Right cardiac atrium (tissue), 5 donors: ENCODE measurements at places on chromosomes 12 and 14.

DNA sequence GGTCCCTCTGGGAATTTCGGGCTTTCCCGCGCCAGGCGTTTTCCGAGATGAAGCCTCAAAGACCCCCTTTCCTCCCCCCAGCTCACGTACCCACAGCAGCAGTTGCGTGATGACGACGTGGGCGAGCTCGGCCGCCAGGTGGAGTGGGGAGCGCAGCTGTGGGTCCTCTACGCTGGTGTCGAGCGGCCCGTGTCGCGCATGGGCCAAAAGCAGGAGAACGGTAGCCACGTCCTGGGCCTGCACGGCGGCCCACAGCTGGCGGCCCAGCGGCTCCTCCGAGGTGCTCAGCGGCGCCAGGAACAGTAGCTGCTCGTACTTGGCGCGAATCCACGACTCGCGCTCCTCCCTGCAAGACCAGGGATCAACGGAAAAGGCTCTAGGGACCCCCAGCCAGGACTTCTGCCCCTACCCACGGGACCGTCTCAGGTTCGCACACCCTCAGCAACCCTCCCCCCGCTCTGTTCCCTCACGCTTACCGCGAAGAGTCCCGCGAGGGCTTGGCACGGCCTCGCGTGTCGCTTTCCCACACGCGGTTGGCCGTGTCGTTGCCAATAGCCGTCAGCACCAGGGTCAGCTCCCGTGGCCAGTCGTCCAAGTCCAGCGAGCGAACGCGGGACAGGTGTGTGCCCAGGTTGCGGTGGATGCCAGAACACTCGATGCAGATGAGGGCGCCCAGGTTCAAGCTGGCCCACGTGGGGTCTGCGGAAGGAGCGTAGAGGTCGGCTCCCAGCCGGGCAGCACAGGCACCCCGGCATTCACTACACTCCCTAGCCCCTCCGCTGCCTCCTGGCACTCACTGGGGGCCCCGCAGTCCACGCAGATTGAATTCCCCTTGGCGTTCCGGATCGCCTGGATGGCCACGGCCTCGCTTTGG lies 11.4 kb downstream of the AGAP2 start:
- peak; percentile 87 for DNase-seq

DNA sequence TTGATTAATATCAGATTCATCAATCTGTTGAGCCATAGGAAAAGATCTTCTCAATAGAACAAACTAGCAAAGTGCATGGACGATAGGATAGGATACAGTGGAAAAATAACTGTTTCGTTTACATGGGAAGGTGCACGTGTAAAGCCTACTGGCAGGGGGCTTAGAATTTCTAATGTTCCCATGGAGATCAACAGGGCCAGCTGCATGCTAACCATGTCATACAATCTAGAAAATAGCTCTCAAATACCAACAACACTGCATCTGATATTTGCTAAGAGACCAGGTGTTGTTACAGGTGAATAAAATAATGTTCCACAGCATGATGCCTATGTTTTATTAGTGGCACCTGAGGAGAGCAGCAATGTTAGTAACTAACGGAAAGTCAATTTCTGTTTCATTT lies 72.5 kb downstream of the ACSS3 start:
- DNase-seq = no peak

GRCh38 chr12:14919455-14919854 lies 18.9 kb downstream of the ERP27 start:
- no peak for DNase-seq

- DNase-seq = no peak
Measured at GRCh38 chr14:25010471-25010870, 39.5 kb downstream of the STXBP6 start.

DNA sequence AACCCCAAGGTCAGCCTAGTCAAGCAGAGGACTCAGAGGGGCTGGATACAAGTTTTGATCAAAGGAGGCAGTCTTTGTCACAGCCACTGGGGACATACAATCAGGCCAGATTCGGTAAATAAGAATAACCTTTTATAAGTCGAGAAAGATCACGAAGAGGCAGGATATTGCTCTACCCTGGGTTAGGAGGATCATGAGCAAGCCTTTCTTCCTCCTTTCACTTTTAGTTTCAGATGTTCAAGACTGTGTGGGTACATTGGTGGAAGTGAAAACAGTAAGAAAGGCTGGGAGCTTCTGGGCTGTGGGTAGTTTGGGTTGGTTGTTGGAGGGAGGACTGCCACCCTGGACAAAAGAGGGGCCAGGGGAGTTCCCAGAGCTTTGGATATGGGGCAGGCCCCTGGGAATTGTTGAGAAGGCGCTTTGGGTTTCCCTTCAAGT lies 127.7 kb downstream of the SNAPC1 start:
- no peak for DNase-seq

GRCh38 chr12:110277530-110278254 lies 3.4 kb upstream of the ATP2A2 start:
- DNase-seq = no peak

- no peak for DNase-seq
Measured at GRCh38 chr14:70558356-70558755, 23.6 kb upstream of the ADAM20 start.

DNA sequence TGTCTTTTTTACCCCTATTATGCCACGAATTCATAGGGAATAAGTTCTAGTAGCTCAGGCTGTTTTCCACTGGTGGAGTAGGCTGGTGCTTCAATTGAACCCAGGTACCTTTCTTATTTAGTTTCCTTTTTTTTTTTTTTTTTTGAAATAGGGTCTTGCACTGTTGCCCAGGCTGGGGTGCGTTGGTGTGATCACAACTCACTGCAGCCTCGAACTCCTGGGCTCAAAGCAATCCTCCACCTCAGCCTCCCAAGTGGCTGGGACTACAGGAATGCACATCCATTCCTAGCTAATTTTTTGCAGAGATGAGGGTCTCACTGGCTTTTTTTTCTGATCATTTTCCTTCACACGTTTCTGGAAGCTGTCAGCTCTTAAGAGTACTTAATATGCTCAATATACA lies 2.7 kb downstream of the CREBL2 start:
- no peak for DNase-seq

DNA sequence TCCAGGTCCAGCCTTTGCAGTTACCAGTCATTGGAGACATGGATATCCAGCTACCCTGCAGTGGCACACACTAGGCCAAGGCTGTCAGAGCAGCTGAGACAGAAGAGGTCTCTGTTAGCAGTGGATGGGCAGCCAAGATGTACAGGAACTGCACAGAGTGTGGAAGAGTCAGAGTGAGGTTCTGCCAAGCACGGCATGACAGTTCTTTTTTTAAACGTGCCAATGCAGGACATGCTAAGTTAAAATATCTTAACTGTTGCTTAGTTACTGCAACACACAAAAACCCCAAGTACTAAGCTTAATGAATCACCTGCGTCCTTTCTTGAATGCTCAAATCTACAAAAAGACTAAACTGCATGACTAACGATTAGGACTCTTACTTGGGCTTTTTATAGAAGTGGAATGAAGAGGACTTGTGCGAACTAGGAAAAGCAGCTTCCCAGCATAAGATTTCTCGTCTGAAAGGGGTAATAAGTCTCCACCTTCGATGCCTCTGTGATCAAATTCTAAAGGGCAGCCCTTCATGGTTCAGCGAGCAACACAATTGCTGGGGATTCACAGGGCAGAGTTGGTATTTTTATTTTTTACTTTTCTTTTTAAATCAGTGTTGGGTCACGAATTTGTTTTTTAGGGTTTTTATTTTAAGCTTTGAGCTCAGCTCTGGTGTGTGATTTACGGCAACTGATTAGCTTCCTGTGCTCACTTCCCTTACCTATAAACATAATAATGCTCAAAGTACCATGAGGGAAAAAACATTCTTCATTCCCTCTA lies 20.6 kb downstream of the MAPK1IP1L start:
- peak; percentile 44 for DNase-seq

- no peak for DNase-seq
Measured at GRCh38 chr12:49928471-49928870, 22.1 kb upstream of the AQP2 start.

DNA sequence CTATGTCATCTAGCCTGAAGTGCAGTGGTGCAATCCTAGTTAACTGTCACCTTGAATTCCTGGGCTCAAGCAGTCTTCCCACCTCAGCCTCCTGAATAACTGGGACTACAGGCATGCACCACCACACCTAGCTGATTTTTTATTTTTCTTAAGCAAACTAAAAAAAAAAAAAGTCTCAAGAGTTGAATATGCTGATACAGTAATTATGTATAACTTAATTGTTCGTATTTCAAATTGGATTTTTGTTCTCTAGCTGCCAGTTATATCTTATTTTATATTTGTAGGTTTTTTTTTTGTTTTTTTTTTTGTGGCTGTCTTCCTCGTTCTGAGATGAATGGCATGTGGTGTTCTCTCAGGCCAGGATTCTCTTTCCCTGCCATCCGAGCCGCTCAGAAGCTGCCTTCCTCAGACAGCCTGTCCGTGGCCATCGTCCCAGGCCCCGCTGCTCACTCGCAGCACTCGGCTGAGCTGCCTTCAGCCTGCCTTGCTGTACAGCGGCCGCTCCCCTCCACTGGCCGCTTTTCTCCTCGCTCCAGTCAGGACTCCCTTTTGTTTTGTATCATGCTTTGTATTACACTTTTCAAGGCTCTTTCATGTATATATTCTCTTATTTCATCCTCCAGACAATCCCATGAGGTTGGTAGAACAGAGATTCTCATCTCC lies 53.3 kb downstream of the WDR20 start:
- no peak for DNase-seq

DNA sequence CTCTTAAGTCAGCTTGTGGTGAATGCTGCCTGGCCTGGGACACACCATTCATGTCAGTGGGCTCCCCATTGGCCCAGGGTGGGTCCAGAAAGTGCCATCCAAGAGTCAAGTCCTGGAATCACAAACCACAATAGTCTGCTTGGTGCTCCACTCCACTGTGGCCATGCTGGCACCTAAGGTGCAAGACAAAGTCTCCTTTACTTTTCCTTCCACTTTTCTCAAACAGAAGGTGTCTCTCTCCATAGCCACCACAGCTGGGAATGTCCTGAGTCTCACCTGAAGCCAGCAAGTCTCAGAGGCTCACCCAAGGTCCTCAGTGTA lies 9.0 kb downstream of the RDH16 start:
- DNase-seq = no peak

GRCh38 chr14:97543221-97543620 lies 746.0 kb downstream of the VRK1 start:
- DNase-seq = no peak

DNA sequence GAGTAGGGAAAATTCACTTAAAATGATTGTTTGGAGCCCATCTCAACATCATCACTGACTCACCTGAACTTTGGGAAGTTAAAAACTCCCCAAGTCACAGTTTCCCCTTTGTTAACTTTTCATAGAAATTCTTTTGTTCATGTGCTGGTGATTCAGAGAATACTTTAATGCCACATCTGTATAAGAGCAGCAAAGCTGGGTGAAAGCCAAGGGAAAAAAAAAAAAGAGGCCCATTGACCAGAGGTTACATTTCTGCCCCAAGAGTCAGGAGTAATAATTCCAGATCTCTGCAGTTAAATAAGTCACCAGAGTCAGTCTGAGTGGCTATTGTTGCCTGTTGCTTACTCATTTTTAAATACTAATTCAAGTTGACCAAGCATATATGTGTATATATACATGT lies 136.4 kb upstream of the LGR5 start:
- no peak for DNase-seq

DNA sequence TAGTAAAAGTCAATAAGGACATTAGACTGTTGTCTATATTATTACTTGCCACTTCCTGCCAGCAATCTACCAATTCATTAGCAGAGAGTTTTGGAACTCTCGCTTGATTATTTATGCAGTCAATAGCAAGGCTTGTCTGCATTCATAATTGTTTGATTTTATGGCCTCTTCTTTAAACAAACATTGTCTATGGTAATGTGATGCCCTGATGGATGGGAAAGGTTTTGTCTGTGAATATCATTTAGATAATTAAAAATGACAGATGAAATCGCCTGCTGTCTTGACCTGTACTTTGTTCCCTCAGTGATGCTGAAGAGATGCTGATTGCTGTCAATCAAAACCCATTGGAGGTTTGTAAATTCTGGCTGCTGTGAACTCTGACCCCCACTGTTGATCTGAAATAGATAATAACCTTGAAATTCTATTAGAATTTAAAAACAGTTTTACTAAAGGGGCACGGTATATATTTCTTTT lies 455.3 kb downstream of the NPAS3 start:
- no peak for DNase-seq

DNA sequence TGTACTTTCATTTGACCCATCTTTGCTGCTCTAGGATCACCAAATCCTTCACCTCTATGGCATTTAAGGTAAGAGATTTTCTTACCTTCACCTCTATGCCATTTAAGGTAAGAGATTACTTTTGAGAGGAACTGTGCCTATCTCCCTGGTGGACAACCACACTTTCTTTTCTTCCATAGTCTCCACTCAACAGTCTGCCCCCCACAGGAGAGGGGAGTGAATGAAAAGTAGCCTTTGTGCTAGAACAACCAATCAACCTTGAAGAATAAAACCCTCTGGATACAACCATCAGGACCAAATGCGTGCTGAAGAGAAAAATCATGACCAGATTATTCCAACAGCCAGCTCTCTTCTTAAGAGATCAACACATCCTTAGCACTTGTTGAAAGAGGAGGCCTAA lies 258.6 kb upstream of the TMPO start:
- DNase-seq = no peak

GRCh38 chr12:56086608-56087007 lies 6.6 kb downstream of the ERBB3 start:
- DNase-seq = no peak

DNA sequence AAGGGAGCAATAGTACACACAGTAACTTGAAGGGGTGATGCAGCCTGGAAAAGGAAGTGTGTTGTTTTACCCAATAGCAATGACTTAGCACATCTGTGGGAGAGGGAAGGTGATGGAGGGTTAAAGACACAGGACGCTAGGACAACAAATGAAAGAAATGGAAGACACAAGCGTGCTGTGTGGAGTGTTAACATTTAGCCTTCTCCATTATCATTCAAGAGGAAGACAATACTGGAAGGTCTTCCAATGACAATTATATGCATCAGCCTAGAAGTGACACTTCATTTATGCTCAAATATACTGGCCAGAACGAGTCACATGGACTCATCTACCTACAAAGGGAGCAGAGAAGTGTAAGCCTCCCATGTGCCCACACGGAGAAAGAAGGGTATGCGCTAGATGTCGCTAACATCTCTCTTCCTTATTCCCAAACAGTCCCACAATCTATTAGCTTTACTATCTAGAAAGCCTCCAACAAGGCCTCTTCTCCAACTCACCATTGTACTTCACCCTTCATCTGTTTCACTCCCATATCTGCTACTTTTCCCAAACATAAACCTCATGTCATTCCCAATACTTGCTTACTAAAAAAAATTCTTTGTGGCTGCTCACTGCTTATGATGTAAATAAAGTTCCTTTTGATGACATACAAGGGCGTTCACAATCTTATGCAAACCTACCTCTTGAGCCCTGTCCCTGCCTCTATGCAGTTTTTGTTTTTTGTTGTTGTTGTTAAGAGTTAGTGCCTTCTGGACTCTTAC lies 20.3 kb downstream of the PPM1H start:
- no peak for DNase-seq
